ENCODE measurements at places on chromosomes 5 and 9.

GRCh38 chr5:169881702-169882303, 98.5 kb downstream of the INSYN2B start:
- DNase-seq: no peak
- H3K27me3 ChIP-seq: no peaks in the 10 kb centered on the region
- no peak overlapping the region for H3K4me3 ChIP-seq

DNA sequence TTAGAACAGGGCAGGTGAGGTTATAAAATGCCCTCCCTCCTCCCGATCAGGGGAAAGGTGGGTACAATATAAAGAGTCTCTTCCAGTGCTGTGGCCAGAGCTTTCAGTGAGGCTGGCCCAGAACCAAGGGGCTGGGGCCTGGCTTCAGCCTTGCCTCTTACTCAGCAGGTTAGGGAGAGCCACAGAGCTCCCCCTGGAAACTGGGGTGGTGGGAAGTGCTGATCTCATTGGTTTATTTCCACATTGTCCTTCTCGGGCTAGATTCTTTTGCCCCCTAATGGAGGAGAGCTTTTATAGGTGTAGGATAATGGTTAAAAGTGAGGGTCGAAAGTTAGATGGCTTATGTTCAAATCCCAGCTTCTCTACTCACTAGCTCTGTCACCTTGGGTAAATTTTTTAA, 186.7 kb upstream of the TBC1D2 start:
- no peak overlapping the region for H3K27ac ChIP-seq
- no peak overlapping the region for H3K4me3 ChIP-seq
- no peak for DNase-seq

GRCh38 chr9:116387934-116388698, 234.5 kb downstream of the PAPPA start:
- no peak overlapping the region for H3K4me3 ChIP-seq
- peaks cover 18% of the 10 kb centered on the region for H3K36me3 ChIP-seq
- no peak for DNase-seq
- no peak overlapping the region for H3K27ac ChIP-seq

DNA sequence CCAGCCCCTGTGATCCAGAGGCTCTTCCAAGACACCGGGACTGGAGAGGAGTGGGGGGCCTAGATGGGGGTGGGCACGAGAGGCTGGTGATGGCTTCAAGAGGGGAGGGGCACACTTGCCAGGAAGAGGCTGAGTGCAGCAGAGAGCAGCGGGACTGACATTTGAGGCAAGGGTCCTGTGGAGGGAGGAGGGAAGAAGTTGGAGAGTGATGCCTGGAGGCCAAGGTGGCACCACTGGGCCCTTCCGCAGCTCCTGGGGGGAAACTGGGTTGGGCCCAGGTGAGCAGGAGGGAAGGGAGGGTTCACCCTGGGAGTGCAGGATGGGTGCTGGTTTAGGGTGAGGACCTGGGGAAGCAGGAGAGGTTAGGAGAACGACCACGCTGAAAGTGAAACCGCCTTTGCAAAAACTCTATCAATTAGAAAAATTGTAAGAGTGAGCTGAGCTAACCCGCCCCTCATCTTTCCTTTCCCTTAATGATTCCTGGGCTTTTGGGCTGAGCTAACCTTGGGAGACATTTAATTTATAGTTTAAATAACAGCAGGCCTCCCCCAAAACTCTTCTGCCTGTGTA, 26.2 kb downstream of the ABO start:
- no peaks in the 10 kb centered on the region for H3K4me1 ChIP-seq
- no peak overlapping the region for H3K4me3 ChIP-seq
- H3K36me3 ChIP-seq: no peaks in the 10 kb centered on the region
- DNase-seq: no peak

DNA sequence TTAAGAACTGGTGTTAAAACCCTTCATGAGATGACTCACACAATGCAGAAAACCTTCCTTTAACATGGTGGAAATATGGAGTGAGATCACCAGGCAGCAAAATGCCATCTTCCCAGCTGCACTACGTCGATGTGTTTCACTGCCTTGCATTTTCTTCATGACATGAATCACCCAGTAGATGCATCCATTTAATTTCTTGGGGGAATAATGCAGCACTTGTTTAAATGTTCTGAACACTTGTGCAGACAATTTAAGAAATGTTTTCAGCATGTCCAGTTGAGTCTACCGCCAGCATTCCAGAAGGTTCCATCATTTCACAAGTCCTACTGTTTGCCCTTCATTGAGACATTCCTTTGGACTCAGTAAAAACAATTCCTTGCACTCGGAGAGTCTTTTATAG, 81.6 kb downstream of the ADAMTS16 start:
- no peaks in the 10 kb centered on the region for H3K36me3 ChIP-seq
- H3K27ac ChIP-seq: no peak overlapping the region
- no peaks in the 10 kb centered on the region for H3K27me3 ChIP-seq

All from MCF 10A (cell line).